ENCODE measurements at places on chromosomes 11 and 22. TPM values are rescaled to one million over a fixed set of nuclear protein-coding genes. Genes with fewer than 3 reads are reported as not detected.

- H3K27me3 ChIP-seq, result no peaks in the 10 kb centered on the region
- peaks cover 30% of the 10 kb centered on the region for H3K36me3 ChIP-seq
- no peak for DNase-seq
- peaks cover 79% of the 10 kb centered on the region for H3K4me1 ChIP-seq
- no peak overlapping the region for H3K27ac ChIP-seq
- no peak overlapping the region for H3K4me3 ChIP-seq
Measured at GRCh38 chr22:45786726-45787125, 115.1 kb downstream of the ATXN10 start.

- no peak overlapping the region for H3K27ac ChIP-seq
- no peak for DNase-seq
- H3K27me3 ChIP-seq, result no peaks in the 10 kb centered on the region
- H3K4me3 ChIP-seq, result no peak overlapping the region
- H3K36me3 ChIP-seq, result peaks cover 15% of the 10 kb centered on the region
Measured at GRCh38 chr11:63961608-63962412, 12.6 kb upstream of the COX8A start.

DNA sequence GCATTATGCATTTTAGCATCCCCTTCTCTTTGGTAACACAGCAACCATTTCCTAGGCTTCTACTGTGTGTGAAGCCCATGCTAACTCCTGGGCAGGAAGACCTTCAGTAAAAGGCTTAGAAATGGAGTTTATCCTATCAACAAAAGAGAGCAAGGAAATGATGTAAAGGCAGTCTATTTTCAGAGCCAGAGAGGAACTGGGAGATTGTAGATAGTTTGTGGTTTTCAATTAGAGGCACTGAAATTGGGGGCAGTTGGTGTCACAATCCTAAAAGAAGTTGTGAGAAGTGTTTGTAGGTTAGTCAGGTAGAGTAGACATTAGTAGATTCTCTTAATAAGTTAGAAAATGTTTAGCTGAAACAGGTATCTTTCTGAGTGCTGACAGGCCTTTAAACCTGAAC is 7.1 kb downstream of the ACAD8 start:
- H3K36me3 ChIP-seq, result no peaks in the 10 kb centered on the region
- DNase-seq, result no peak
- H3K4me1 ChIP-seq, result no peaks in the 10 kb centered on the region
- H3K4me3 ChIP-seq, result no peak overlapping the region
- H3K27ac ChIP-seq, result no peak overlapping the region
- H3K27me3 ChIP-seq, result no peaks in the 10 kb centered on the region

CENPM gene
- total RNA-seq, result 69.3 TPM

GPR137 gene
- 33.3 TPM for total RNA-seq

MS4A6E gene
- total RNA-seq, result not detected

CCDC188 gene
- not detected for total RNA-seq

MB gene
- total RNA-seq, result 0.37 TPM
